Endothelial cell of umbilical vein (primary cell): ENCODE measurements at places on chromosomes 13 and 19.

DNA sequence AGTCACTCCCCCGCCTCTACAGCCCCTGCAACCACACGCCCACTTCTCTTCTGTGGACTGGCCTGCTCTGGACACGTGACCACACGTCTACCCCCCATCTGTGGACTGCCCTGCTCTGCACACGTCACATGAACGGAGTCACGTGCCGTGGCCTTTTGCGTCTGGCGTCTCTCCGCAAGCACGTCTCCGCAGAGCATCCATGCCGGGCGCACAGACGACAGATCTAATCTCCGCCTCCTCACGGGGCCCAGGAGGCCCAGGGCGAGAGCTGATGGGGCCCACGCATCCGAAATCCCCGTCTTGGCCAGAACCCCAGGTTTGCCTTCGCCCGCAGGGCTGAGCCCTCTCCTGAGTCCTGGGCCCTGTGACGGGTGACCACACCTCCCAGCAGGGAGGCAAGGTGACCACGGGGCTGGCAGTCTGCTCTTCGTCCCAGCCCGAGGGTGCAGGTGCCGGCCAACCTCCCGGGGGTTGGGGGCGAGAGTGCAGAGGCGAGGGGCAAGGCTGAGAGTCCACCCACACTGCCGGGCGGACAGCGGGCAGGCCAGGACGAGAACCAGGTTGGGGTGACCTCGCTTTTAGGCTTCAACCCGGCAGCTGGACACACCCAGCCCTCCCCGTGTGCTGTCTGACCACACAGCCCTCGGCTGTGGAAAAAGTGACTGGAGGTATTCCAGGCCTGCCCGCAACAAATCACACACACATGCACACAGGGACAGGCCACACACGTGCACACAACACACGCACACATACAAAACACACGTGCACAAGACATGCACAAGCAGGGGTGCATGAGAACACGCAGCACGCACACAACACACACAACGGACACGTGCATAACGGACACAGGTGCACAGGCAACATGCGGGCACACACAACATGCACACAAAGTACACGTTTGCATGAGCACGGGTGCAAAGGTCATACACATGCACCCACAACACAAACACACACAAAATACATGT lies 3.9 kb downstream of the SBNO2 start:
- no peak for DNase-seq

- no peak for DNase-seq
These were observed 92.6 kb downstream of the ZNF486 start for GRCh38 chr19:20259615-20260014.

GRCh38 chr19:35609851-35610353 lies 2.6 kb upstream of the HAUS5 start:
- DNase-seq = no peak

DNA sequence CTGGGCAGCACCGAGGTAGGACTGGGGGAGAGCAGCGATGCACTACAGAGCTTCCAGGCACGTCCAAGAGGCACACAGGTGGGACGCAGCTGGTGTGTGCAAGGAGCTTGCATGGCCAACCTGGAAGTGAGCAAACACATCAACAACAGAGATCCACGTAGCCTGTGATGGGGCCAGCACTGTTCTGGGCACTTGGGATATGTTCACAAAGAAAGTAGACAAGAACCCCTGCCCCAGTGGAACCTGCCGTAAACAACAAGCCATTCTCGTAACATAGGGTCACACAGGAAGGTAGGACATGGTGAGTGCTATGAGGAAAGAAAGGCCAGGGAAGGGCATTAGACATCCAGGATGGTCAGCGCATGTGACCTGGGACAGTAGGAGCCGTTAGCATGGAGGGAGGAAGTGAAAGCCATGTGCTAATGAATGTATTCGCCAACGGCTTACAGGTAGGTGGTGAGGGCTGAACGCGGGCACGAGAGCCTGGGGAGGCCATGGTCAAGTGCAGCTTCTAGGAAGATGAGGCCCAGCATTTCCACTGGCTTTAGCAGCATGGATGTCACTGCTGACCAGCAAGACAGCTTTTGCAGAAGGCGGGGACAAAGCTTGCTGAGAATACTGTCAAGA lies 105.5 kb downstream of the TEX26 start:
- DNase-seq = no peak

GRCh38 chr19:35986664-35987570 lies 8.1 kb upstream of the SDHAF1 start:
- no peak for DNase-seq

DNA sequence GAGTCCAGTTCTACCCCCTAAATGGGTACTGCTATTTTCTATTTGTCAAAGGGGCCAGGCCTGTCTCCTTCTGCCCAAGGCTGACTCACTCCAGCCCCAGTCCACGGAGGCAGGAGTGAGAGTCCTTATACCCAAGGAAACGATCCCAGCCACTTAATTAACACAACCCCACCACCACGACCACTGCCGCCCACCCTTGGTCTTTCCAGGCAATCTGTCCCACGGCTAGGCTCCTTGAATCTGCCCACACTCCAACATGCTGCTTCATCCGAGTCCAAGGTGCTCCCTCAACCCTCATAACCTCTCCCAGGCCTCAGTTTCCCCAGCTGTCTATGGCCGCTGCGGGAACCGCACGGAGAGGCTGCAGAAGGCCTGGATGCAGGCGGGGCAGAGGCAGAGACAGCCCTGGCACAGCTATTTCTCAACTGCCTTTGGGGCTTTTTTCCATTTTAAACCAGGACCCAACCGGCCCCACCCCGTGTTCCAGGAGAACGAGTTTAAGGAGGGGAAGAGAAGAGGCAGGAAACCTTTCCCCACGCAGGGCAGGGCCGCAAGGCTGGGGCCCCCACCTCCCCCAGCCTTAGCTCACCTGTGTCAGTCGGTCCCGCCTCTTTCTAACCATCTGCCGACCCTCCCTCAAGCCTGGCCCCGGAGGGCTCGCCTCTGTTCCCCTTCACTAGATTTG lies 746 bp downstream of the RAB3D start:
- DNase-seq = no peak

DNA sequence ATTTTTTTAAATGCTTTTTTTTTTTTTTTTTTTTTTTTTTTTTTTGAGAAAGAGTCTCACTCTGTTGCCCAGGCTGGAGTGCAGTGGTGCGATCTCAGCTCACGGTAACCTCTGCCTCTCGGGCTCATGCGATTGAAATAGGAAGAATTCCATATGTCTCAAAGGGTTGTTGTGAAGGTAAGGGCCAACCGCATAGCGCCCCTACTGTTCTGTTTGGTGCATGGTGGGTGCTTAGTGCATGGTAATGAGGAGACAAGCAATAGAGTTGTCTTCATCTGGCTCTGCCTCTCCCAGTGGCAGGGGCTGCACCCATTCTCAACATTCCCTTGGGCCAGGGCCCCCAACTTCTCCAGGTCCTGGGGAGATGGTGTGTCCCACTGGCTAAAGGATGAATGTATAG lies 68.7 kb downstream of the RASL11A start:
- DNase-seq = peak; percentile 58

DNA sequence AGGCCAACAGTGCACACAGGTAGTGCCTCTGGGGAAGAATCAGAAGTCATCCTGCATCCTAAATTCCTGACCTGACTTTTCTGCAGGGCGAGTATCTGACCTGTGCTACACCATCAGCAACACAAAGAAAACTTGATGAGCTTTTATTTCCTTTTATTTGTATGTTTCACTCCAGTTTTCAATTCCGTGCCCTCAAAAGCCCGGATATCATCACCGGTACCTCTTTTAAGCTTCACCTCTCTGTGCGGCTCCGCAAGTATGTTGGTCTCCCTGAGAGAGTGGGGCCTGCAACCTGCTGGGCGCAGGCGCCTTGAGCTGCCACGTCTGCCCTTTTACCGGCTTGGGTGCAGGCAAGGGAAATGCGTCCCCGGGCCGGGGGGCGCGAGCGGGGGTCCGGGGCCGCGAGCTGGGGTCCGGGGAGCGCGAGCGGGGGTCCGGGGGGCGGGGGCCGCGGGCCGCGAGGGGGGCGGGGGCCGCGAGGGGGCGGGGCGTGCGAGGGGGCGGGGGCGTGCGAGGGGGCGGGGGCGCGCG lies 4.3 kb upstream of the DUXA start:
- DNase-seq = no peak

DNA sequence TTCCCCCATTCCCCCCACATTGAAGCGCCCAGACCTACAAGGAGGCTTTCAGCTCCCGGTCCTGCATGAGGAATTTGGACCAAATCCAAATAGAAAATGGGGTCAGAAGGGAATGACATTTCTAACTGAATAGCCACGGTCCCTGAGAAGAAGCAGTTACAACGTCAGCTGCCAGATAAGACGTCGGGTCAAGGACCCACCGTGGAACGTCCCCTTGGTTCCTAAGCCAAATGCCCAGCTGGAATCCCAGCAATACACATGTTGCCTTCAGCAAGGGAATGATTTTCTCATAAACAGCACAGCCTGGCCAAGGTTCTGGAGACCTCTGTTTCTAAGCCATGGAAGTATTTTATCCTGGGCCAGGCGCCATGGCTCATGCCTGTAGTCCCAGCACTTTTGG lies 109.1 kb upstream of the PEG3 start:
- DNase-seq = no peak

DNA sequence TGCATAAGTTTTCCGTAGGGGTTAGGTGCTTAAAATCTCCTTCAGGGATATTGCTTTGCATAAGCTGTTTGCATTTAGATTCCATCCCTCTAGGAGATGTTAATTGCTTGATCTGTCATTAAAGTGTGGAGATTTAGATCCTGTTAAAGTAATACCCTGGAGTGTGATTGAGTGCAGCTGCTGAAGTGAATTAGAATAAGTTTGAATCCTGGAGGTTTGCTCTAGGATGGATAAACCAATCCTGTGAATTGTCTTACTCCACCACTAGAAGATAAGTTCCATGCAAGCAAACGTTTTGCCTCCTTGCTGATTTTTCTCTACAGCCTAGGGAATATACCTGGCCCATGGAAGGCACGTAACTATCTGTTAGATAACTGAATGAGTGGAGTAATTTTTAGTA lies 1487.2 kb upstream of the PRR20A start:
- no peak for DNase-seq
